ENCODE measurements at places on chromosomes 5 and 9.

DNA sequence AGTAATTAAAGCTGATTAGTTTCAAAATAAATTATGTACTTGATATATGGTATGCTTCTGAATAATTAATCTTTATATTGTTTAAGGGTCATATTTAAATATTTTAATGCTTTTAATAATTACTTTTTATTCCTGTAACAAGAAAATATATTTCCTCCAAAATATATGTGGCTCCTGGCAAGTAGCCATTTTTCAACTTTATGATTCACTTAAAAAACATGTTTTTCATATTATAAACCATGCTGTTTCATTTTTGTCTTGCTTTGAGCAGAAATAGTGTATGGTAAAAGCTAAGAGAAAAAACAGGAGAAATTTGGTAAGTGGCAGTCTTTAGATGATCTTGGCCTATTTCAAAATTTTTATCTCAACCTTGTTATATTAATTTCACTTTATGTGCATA, 14.6 kb downstream of the SPATA9 start:
- DNase-seq = no peak

GRCh38 chr9:19629488-19629887, 159.3 kb downstream of the SLC24A2 start:
- no peak for DNase-seq

DNA sequence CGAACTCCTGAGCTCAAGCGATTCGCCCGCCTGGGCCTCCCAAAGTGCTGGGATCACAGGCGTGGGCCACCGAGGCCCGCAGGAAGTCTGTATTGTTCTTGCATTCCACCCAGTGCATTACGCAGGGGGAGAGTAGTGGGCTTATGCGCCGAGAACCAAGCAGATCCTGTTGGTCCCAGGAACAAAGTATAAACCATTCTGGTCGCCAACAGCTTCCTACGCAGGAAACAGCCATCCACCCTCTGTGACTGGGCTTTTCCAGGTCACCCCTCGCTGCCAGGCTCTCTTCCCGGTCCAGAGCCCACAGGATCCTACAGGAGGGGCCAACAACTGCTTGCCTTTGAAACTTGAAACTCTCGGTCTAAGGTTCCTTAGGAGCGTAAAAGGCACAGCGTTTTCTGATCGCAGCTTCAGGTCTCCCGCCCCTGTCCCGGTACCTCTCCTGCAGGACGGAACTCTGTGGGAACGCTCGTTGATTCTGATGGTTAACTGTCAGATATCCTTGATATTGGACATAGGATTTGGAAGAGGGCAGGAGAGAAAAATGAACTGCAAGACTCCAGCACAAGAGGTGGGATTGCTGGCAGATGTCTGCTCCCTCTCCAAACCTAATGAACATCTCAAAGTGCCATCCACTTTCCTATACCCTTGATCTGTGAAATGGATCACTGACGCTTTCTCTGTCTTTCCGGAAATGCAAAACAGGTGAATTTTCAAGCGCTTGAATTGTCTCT, 4.2 kb upstream of the ANXA2R start:
- no peak for DNase-seq

- peak; percentile 42 for DNase-seq
Measured at GRCh38 chr5:124655251-124655917, 91.1 kb downstream of the ZNF608 start.

DNA sequence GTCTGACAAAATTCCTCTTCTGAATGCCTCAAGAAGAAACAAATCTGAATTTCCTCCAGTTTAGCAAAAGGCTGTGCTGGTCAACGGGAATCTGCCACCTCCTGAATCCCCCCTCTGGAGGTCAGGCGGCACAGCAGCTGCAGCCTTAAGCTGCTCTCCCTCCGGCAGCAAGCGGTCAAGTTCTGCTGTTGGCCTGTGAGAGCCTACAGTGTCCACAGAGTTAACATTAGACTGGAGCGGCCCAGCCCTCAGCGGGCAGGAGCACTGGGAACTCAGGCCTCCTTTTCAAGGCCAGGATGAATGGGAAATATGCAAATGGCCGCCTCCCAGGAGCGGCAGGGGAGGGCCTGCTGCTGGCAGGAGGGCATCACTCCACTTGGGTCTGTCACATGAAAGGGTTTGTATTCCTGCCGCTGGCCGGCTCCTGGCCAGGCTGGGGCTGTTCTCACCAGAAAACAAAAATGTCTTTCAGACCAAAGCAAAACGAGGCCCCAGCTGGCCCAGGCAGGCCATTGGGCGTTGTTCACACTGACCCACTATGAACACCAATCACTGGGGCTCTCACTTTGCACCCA, 8.2 kb downstream of the ACSL6 start:
- DNase-seq = no peak

DNA sequence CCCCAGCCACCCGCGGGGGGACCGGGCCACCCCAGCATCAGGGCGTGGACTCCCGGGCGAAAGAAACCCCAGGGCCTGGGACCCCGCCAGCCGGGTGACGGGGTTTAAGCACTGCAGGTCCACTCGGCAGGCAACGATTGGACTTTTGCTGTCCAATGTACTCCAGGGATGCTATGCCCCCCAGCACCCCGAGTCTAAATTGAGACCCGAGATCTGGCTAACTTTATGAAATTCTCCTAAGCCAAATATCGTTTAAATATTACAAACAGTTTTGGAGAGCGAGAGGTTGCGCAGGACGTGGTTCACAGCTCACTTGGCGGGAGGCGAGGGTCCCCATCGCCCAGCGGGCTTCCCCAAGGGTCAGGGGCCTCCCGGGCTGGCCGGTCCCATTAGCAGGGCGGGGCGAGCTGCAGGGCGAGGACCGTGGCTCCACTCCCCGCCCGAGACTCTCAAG, 384 bp upstream of the MRPS2 start:
- DNase-seq = no peak

- no peak for DNase-seq
Measured at GRCh38 chr5:3218916-3219650, 376.5 kb upstream of the IRX1 start.
